Thoracic aorta (tissue), 2 donors: ENCODE measurements at places on chromosomes 12 and 14. TPM values are rescaled to one million over a fixed set of nuclear protein-coding genes. Genes with fewer than 3 reads are reported as not detected.

Gene ERBB3
- total RNA-seq: 3.2 TPM

- DNase-seq: no peak
- no peaks in the 10 kb centered on the region for H3K27me3 ChIP-seq
- H3K4me1 ChIP-seq: peaks cover 15% of the 10 kb centered on the region
- H3K27ac ChIP-seq: no peak overlapping the region
Observed at GRCh38 chr14:58805057-58805456, 167.3 kb downstream of the DACT1 start.

GRCh38 chr12:77374673-77375072 is 309.3 kb upstream of the E2F7 start:
- no peaks in the 10 kb centered on the region for H3K36me3 ChIP-seq
- no peak for DNase-seq
- H3K27me3 ChIP-seq: no peaks in the 10 kb centered on the region
- H3K27ac ChIP-seq: no peak overlapping the region

- H3K4me3 ChIP-seq: no peak overlapping the region
- H3K27ac ChIP-seq: no peak overlapping the region
- H3K36me3 ChIP-seq: no peaks in the 10 kb centered on the region
- no peaks in the 10 kb centered on the region for H3K4me1 ChIP-seq
Observed at GRCh38 chr14:34023824-34024767, 73.2 kb upstream of the EGLN3 start.

DNA sequence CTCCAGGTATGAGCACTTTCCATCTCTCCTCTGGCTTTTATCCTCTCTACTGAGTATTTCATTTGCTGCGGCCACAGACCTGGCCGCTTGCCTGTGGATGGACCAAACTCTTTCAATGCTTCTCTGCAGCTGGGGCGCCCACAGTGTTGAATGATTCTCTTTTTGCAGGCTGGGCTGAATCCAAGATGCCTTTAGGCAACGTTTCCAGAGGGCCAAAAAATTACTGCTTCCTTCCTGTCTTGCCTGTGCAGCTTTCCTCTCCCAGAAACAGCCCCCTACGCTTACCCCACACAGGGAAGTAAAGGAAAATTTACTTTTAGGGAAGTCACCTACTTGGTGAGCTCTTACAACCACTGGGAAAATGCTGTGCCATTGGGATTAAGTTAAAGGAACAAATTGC is 55.6 kb upstream of the JDP2 start:
- H3K4me1 ChIP-seq: no peaks in the 10 kb centered on the region
- DNase-seq: no peak
- no peak overlapping the region for H3K4me3 ChIP-seq

GRCh38 chr14:52040598-52040997 is 28.3 kb downstream of the NID2 start:
- peaks cover 30% of the 10 kb centered on the region for H3K4me1 ChIP-seq
- H3K27me3 ChIP-seq: no peaks in the 10 kb centered on the region
- no peak for DNase-seq
- no peak overlapping the region for H3K4me3 ChIP-seq

- H3K27me3 ChIP-seq: no peaks in the 10 kb centered on the region
- no peak for DNase-seq
- H3K36me3 ChIP-seq: no peaks in the 10 kb centered on the region
- no peaks in the 10 kb centered on the region for H3K4me1 ChIP-seq
- no peak overlapping the region for H3K27ac ChIP-seq
Observed at GRCh38 chr12:120283318-120283717, 8.4 kb downstream of the RNU4-2 start.

DNA sequence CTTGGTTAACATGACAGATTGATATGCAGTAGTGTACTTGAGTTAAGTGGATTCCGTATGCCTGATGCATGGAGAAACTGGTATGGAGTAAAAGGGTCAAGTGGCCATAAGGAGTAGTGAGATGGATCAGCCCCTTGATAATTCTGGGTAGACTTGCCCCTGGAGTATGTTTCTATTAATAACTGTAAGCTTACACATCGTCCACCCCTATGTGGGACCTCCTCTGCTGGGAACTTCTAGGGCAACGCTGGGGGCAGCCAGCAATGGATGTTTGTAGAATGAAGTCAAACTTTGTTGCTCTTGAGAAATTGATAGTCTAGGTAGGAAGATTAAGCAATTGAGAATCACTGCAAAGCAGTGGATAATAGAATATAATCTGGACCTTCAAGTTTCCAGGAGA is 3.5 kb downstream of the C12orf75 start:
- H3K36me3 ChIP-seq: no peaks in the 10 kb centered on the region
- H3K4me1 ChIP-seq: peaks cover 39% of the 10 kb centered on the region
- H3K27ac ChIP-seq: peak overlapping the region; percentile 60
- no peaks in the 10 kb centered on the region for H3K27me3 ChIP-seq
